ENCODE measurements at places on chromosomes 11 and 22.

DNA sequence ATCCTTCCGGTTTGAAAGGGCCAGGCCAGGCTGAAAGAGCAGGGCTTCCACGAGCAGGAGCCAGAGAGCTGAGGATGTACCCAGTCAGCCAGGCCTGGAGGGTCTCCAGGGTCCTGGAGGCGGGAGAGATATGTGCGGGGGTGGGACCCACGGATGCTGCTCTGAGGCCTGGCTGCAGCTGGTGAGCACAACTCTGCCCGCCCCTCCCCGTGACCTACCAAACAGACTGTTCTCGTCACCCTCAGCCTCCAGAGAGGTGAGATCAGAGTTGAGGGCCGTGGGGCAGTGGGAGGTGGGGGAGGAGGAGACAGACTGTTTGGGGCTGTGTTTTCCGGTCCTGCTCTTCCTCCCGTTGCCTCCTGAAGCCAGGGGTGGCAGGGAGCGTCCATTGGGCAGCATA lies 42.2 kb downstream of the TRIOBP start:
- DNase-seq: peak; percentile 28

DNA sequence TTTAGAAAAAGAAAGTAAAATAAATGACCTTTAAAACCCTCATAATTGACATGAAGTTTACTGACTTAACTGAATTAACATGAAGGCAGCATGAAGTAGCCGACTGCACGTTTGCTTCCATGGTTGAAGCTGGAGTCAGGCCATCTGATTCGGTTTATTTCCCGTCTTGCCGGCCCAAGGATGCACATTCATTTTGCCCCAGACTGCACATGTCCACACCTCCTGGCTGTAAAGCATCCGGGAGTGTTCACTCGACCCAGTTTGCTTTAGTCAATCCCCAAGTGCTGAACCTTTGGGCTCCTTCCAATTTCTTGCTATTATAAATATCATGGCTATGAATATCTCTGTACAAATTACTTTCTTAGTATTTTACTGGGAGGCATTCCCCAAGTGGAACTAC lies 17.7 kb upstream of the TUB start:
- peak; percentile 78 for DNase-seq

- peak; percentile 49 for DNase-seq
Observed at GRCh38 chr11:64146036-64146955, 19.6 kb downstream of the MACROD1 start.

DNA sequence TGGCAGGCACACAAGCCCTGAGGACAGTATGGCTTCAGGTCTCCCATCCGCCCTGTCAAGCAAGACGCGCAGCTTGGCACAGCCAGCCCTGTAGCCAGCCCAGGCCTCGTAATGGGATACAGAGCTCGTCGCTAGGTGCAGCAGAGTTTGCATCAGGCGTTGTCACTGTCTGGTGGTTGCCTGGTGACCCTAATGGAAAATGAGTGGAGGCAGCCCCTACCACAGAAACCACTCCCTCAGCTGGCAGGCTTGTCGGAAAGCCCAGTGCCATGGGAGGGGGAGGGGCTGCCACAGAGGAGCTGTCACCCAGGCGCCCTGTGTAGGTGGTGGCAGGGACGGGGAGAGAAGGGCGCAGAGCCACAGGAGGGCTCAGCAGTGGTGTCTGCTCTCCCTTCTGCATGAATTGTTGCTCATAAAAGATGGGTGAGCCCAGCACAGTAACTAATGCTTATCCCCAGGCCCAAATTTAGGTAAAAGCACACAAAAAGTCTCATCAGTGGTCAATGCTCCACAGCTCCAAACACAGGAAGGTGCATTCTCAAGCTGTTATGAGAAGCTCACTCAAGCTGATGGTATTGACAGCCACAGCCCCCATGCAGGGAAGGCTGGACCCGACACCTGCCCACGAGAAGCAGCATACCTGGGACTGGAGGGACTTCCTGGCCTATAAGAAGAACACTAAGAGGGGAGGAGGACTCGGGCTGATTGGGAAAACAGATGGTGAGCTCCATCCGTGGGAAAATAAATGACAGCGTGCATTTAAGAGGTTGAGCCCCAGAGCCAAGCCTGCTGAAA lies 164.6 kb downstream of the ETS1 start:
- no peak for DNase-seq

DNA sequence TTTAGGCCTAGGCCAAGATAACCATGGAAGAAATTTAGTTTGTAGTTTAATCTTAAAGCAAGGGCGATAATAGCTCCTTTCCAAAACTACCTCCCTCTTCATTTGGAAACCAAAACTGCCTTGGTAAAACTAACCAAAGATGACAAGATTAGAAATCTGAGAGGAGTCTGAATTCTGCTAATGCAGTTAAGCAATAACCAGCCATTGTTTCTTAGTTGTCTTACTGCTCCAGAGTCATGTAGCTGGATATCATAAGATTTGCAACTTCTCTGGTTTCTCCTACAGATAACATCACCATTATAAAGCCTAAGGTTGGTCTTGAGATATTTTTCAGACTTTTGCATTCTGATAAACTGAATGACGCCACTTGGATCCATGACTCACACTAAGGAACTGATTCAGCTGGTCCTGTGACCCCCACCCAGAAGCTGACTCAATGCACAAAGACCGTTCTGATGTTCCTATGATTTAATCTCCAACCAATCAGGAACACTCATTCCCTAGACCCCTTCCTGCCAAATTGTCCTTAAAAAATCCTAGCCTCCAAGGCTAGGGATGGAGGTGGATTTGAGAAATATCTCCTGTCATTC lies 200.8 kb downstream of the LUZP2 start:
- DNase-seq: peak; percentile 67

DNA sequence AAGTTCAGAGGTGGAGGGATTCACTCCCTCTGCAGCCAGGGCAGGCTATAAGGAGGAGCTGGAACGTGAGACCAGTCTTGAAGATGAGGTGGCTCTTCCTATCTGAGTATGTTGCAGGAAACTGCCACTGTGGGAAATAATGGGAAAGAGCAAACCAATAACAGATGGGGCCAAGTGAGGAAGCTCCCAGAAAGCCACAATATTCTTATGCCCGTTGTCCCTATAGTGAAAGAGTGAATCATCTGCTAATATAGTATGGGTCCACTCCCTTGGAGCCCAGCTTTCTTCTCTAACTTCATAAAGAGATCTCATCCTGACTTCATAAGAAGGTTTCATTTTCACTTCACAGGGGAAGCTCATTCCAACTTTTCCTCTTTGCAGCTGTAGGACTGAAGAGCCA lies 206.4 kb downstream of the BLID start:
- peak; percentile 89 for DNase-seq

DNA sequence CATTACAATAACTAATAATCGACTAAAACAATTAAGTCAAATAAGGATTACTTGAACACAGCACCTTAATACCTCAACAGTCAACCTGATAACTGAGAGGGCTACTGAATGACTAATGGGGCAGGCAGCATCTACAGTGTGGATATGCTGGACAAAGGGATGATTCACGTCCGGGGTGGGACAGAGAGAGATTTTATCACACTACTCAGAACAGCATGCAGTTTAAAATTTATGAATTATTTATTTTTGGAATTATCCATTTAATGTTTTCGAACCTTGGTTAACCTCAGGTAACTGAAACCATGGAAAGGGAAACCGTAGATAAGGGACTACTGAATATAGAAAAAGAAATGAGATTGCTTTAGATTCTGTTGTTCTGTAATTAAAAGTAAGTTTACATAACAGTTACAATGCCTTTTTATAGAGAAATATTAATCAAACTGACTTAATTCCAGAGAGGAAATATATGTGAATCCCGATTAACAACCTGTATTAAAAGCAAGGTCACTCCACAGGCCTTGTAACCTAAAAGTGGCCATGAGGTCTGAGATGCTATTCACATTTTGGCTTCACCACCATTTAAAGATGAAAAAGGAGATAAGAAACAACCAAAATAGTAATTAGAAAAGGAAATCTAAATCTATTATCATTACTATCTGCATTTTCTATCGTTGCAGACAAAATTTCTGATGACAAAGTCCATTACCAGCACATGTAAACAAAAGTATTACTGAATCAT lies 119.0 kb upstream of the TP53AIP1 start:
- DNase-seq: peak; percentile 52

- DNase-seq: no peak
Observed at GRCh38 chr22:43833286-43834240, 21.5 kb upstream of the EFCAB6 start.

GRCh38 chr22:36340621-36341020 lies 47.1 kb downstream of the MYH9 start:
- DNase-seq: no peak

- no peak for DNase-seq
Observed at GRCh38 chr11:43976863-43977262, 34.4 kb downstream of the C11orf96 start.

- DNase-seq: peak; percentile 16
Observed at GRCh38 chr11:15258433-15259165, 143.9 kb downstream of the INSC start.

- DNase-seq: peak; percentile 71
Observed at GRCh38 chr11:83292709-83293456, 6.7 kb upstream of the CCDC90B start.

DNA sequence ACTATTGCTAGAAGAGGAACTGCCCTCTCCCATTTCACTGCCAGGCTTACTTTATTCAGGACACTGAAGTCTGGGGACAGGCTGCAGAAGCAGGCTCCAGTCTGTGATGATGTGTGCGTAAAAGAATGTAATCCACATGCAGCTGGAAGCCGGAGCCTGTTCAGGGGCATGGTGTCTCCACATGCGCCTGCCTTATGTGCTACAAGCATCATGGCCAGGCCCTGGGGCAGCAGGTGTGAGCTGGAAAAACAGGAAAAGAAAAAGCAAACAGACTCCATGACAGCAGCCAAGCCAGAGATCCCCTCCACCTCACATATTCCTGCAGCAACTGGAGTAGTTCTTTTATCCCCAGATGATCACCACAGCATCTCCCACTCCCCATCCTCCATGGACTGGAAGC lies 33.4 kb downstream of the ARFGAP2 start:
- DNase-seq: peak; percentile 73

- DNase-seq: no peak
Observed at GRCh38 chr11:46414466-46414796, 22.9 kb upstream of the CHRM4 start.

DNA sequence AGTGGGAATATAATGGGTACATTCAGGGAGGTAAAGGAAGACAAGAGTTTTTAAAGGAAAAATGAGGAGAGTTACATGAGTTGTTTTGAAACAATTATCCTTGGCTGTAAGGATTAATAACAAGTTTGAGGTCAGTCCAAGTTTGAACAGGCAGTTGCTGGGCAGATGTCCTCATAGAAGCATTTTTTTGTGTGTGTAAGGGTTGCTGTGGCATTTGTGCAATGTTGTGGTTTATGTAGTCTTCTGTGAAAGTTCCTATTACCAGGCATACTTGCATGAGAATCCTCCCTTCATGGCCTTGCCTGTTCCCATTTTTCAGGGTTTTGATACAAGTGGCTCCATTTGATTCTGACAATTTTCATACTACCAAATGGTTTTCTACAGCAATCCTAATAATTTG lies 400.2 kb downstream of the KCNA4 start:
- peak; percentile 50 for DNase-seq

DNA sequence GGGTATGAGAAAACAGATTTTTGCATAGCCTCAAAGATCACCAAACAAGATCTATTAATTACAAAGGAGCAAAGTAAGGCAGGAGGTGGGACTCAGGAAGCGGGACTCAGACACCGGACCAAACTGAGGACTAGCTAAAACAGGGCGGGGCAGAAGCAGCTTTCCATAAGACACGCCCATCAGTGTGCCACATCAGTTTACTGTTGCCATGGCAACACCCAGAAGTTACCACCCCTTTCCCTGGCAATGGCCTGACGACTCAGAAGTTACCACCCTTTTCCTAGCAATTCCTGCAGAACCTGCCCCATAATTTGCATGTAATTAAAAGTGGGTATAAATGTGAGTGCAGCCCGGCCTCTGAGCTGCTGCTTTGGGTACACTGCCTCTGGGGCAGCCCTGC lies 173.9 kb downstream of the SHANK2 start:
- no peak for DNase-seq

GRCh38 chr22:50439314-50439870 lies 35.4 kb downstream of the SBF1 start:
- DNase-seq: no peak

- no peak for DNase-seq
Observed at GRCh38 chr11:43936076-43936475, 6.4 kb upstream of the C11orf96 start.

- DNase-seq: peak; percentile 36
Observed at GRCh38 chr11:95923439-95923727, 524 bp downstream of the MTMR2 start.

DNA sequence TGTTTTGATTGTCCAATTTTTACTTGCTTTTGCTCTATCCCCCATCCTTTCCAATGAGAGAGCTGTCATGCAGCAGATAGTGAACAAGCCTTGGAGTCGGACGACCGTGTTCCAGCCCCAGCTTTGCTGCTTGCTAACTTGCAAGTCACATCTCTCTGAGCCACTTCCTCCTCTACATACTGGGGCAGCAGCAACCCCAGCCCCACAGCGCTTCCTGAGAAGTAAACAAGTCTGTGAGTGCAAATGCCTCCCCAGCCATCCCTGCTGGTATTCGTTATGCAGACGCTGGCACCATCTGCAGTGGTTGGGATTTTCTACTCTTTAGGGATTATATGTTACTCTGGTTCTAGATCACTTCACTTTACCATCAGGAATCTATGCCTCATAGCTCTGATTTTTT lies 35.0 kb downstream of the TPBGL start:
- no peak for DNase-seq

GRCh38 chr11:131025020-131025419 lies 108.7 kb upstream of the SNX19 start:
- DNase-seq: peak; percentile 57

DNA sequence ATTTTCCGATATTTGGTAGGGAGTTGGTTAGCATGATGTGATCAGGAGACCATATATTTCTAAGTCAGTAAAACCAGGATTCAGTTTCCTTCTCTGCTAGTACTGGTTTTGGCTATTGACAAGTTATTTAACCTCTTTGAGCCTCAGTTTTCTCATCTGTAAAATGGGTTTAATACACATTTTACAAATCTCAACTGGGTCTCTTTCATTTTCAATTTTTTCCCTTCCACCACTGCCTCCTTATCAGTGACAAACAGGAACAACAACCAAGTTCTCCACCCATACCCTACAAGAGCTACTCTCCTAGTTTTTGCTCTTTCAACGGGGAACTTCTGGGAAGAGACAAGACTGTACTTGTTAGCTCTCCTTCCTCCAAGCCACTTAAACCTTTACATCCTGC lies 6.2 kb upstream of the APLP2 start:
- DNase-seq: no peak
